ENCODE measurements at places on chromosomes 7 and 10.

DNA sequence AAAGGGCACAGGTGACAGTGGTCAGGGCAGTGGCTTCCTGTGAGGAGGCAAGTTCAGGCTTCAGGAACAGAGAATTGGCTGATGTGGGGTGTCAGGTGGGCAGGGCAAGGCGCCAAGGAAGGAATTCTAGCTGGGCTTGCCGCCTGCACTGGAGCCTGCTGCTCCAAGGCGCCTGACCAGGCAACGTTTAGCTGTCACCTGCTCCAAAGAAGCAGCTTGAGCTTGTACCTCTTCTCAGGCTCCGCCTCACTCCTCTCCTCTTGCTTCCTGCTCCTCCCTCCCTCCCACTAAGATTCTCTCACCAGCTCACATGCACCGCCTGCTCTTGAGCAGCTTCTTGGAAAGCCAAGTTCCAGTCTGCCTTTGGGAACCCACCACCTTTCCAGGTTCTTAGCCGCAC is 187.4 kb upstream of the GRB10 start:
- DNase-seq: no peak

DNA sequence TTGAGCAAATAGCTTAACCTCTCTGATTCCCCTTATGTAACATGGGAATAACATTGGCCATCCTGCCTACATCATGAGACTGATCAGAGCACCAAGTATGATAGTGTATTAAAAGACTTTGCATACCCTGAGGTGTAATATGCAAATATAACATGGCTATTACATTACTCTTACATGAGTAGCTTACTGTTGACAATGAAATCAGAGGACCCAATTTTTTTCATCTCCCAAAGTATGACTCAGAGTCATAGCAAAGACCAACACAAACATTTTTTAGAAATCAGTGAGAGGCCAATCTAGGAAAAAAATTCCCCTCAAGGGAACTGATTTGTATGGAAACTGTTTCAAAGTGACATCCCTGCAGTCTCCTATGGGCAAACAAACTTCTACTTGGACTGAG is 47.0 kb upstream of the TMEM140 start:
- DNase-seq: no peak

DNA sequence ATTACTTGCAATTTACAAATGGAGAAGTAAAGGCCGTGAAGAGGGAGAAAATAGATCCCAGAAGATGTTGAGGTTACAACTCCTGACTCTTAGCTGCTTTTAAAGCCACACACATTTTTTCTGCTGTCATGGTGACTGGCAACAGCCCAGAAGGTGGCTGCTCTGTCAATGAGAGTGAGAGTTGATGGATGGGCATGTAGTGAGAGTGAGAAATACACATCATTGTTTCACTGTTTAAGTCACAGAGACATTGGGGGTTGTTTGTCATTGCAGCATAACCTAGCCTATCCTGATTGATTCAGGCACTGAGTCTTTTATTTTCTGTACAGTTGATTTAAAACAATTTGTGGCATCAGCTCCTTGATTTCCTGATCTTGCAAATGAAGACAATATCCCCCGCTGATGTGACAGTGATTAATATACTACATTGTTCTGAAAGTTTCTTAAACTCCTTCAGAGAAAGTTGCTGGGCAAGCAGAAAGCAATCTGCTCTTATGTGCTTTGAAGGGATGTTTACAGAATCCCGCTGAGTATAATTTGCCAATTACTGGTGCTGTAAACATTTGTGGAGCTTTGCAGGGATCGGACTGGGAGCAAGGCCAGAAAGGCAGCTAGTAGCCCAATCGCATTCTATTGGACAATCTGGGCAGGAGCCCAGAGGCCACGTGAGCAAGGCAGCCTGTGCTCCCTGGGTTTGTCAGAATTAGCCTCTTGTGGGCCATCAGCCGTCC is 229.6 kb downstream of the PRPF18 start:
- no peak for DNase-seq

DNA sequence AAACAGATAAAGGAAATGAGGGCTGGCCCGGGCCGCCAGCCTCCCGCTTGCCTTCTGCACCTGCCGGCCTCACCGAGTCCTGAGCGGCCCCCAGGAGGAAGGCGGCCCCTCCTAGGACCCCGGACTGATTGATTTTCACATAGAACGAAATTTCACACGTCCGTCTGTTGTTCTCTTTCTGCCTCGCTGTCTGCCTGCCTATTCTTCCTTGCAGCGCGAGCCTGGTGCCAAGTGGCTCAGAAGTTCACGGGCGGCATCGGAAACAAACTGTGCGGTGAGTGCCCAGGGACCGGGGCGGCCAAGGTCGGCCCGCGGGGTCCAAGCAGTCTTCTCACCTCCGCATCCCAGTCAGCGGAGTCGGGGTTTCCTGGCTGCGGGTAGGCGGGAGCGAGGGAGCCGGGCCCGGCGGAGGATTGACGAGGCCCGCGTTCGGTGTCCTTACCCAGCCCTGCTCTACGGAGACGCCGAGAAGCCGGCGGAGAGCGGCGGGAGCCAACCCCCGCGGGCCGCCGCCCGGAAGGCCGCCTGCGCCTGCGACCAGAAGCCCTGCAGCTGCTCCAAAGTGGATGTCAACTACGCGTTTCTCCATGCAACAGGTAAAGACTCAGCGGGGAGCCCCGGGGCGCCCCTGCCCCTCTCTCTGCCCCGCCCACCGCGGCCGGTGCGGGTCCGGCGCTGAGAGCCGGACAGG is 967 bp downstream of the GAD2 start:
- no peak for DNase-seq

- no peak for DNase-seq
Observed at GRCh38 chr7:24801883-24802282, 44.6 kb upstream of the GSDME start.

GRCh38 chr10:124465003-124465776 is 3.6 kb downstream of the LHPP start:
- DNase-seq: no peak

DNA sequence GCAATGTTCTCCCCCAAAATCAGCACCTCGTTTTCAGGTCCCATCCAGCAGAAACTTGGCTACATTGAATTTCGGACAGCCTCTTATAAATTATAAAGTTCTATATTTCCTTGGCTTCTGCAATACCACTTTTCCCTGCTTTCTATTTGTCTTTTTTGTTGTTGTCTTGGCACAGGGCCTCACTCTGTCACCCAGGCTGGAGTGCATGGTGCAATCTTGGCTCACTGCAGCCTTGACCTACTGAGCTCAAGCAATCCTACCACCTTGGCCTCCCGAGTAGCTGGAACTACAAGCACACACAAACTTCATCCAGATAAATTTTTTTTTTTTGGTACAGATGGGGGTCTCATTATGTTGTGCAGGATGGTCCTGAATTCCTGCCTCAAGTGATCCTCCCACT is 55.3 kb upstream of the HECW1 start:
- DNase-seq: no peak

- no peak for DNase-seq
Observed at GRCh38 chr7:151725844-151726651, 150.9 kb downstream of the PRKAG2 start.

DNA sequence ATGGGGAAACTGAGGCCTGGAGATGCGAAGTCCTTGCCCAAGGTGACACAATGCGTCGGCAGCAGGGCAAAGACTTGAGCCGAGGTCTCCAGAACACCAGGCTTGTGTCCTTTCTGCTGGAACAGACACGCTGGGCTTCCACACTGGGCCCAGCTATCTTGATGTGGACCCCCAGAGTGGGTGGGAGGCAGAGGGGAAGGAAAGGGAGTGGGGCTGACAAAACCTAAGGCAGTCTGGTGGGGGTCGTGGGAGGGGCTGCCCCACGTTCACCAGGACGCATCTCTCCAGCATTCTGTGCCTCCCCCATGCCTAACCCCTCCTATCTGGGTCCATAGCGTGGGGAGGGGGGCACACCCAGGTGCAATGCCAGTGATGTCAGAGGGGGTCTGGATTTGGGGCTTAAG is 38.1 kb downstream of the PPIF start:
- no peak for DNase-seq

- no peak for DNase-seq
Observed at GRCh38 chr10:117546020-117546580, 3.6 kb downstream of the EMX2 start.

DNA sequence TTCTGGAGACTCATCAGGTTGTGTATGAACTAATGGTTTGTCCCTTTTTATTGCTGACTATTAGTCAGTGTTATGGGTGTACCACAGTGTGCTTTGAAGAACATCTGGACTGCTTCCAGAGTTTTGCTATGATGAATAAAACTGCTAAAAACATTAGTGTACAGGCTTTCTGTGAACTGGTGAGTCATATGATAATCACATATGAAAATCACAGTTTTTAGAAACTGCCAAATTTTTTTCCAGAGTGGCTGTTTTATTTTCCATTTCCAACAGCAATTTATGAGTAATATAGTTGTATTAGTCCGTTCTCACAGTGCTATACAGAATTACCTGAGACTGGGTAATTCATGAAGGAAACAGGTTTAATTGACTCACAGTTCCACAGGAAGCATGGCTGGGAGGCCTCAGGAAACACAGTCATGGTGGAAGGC is 281.2 kb upstream of the VSTM2A start:
- no peak for DNase-seq

- DNase-seq: no peak
Observed at GRCh38 chr10:111323389-111323966, 246.6 kb downstream of the ADRA2A start.

DNA sequence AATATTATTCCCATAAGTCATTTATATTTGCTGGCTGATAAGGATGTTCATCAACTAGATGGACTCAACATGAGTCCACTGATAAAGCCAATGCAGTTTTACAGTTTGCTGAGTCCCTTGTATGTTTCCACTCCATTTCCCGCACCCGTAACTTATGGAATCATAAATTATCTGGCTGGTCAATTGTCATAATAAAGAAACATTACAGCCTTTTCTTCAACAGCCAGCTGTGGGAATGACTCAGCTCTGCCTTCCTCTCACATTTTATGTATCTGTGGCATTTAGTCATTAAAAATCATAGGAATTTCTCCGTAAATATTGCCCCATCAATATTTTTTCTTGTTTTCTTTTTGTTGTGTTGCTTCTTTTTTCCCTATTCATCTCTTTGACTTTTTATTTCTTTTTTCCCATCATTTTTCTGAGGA is 22.3 kb upstream of the TMEM26 start:
- DNase-seq: no peak

- no peak for DNase-seq
Observed at GRCh38 chr7:125184801-125185200, 255.2 kb upstream of the POT1 start.

DNA sequence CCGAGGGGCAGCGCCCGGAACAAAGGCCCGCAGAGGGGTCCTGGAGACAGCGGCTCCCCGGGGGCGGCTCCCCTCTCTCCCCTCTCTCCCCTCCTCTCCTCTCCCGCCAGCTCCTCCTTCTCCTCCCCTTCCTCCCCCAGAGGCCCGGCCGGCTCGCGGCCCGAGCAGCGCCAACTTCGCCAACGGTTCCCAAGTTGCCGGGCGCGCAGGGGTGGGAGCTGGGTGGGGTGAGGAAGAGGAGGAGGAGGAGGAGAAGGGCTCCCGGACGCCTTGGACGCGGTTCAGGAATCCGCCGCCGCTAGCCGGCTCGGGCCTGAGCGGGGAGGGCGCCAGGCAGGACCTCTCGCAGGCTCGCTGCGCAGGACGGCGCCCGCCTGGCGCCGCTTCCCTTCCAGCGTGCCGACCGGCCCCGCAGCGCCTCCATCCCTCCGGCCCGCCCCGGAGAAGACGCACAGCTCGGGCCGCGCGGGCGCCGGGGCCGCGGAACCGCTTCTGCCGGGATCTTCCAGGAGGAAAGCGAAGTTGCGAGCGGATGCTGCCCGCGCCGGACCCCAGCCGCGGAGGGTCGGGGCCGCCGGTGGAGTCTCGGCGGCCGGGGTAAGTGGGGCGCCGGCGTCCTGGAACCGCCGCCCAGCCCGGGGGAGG is at the start of gene CHST3:
Gene CHST3 (plus strand): TSS at position 298 of the 645 bp plus-strand sequence. CDS start 41,448 bp downstream, outside the sequence.
- DNase-seq: no peak

- DNase-seq: no peak
Observed at GRCh38 chr10:93160829-93161228, 87.1 kb downstream of the CYP26A1 start.

DNA sequence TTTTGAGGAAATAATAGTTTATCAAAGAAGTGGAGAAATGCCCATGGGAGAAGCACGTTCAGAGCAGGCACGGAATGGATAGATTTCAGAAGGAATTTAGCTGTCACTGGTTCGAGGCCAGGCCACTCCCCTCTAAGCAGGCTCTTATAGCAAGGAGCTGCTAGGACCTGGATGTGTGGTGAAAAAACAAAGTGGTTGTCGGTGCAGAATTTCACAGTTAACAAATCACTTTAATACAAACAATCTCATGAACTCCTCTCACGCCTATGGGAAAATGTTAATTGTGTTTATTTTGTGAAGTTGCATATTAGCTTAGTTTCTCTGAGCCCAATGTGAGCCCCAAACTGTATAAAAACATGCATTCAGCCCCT is 176.3 kb downstream of the PKD1L1 start:
- no peak for DNase-seq

GRCh38 chr10:126135941-126136595 is 239.7 kb downstream of the FANK1 start:
- DNase-seq: no peak

DNA sequence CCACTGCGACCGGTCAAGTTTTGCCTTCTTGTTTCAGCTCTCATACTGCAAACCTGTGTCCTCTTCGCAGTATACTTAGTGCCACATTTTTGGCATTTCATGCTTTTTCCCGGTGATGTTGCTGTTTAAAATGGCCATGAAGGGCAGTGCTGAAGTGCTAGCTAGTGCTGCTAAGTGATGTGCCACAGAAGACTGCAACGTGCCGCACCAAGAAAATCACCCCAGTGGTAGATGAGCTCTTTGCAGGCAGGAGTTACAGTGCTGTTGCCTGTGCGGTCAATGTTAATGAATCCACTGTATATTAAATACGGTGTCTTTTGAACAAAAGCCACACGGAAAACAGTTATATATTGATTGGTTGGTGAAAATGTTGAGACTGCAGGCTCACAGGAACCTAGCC is 120.3 kb downstream of the ANLN start:
- no peak for DNase-seq

GRCh38 chr10:127157506-127158200 is 38.7 kb downstream of the INSYN2A start:
- no peak for DNase-seq

DNA sequence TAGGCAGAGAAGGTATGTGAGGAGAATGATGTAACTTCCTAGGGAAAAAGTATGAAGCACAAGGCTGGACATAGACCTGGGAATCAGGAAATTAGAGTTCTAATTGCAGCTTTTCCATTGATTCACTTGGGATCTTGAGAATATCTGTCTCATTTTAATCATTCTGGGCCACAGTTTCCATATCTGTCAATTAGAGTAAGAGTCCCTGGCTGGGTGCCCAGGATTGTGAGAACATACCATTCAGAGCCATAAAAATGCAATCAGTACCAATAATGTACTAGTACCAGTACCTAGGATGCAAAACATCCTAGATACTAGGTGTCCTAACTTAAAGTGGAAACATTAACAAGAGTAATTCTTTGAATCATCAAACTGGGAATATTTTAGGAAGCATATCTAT is 29.6 kb downstream of the CAV1 start:
- no peak for DNase-seq

DNA sequence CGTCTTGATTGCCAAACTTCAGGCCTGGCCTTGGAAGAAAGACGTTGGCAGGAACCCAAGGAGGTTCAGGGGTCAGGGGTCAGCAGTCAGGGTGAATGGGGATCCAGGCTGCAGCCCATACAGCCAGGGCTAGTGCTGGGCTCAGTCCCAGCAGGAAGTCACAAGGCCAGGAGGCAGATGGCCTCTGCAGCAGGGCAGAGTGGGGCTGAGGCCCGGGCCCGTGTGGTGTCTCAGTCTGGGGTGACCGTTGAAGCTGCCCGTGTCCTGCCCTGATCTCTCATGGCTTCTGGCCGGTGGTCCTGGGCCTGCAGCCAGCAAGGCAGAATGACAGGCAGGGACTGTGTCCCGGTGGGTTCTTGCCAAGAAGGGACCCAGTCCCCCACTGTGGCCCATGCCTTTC is 26.6 kb upstream of the PURB start:
- no peak for DNase-seq

- no peak for DNase-seq
Observed at GRCh38 chr10:13224210-13224995, 9.8 kb downstream of the UCMA start.

Measured in activated naive CD4-positive, alpha-beta T cell (primary cell).